ENCODE measurements at places on chromosomes 1 and 21. TPM values are rescaled to one million over a fixed set of nuclear protein-coding genes. Genes with fewer than 3 reads are reported as not detected.

TFF3 gene
- not detected for total RNA-seq

DNA sequence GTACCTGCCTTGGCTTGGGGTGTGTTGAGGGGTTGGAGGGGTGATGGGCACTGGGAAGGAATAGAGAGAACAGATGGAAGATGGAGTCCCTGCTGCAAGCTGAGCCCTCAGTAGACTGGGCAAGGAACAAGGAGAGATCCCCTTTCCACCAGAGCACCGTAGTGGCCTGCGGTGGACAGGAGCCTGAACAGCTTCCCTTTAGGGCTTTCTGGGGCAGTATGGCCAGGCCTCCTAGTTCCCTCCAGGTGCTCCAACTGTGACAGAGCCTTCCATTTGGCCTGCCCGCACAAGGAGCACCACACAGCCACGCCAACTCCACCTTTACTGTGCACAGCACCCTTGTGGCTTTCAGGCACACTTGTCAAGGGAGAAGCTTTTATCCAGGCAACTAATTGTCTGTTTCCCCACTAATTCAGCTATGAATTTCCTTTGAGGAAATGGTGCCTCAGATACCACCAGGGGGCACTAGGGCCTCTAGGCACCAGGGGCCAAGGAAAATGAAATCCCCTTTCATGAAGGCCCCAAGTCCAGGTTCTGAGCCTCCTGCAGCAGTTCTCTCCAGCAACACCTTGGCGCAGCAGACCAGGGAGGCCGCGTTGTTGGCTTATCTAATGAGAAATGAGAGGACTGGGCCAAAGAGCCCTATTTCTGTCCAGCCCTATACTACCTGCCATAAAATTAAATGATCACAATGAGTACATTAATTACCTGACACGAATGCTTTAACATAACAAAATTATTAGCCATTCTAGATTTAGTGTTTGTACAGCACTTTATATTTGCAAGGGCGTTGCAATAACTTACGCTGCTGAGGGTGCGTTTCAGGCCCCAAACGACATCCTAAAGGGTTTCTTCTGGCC, 23.1 kb upstream of the ERI3 start:
- DNase-seq, result peak; percentile 23

- DNase-seq, result no peak
Observed at GRCh38 chr21:15164678-15165303, 100.0 kb upstream of the NRIP1 start.

DNA sequence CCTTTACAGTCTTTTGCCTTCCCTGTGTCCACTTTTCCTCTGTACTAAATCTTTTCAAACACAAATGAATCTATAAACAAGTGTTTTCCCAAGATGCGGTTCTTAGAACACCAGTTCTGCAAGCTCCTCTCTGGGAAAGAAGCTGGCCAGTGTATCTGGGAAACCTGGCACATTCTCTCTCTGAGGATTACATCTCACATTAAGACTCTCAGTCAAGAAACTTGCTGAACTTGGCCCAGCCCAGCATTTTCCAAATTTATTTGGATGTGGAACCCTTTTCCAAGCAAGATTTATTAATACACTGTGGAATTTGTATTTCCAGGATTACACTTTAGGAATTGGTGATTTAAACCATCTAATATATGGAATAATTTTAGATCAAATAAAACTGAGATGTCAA, 105.7 kb downstream of the ZNF281 start:
- no peak for DNase-seq

All from G401 (cell line).